ENCODE measurements at places on chromosomes 11 and 22.

- no peak for DNase-seq
Measured at GRCh38 chr22:17100621-17101020, 15.8 kb downstream of the IL17RA start.

DNA sequence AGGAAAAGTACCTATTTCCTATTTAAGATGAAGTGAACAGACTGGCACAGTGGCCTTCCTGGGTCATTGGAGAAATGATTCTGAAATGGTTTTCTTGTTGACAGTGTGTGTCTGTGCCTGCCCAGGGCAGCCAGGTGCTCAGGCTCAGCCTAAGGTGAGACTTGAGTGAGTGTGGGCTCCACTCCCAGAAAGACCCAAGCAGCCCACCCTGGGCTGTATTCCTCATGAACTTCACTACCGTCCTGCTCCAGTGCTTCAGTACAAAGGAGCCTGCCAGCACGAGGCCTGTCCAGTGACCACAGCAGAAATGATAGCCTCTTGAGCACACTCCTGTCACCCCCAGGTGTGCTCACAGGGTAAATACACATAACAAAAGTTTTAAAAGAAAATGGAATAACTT is 49.5 kb downstream of the GAB4 start:
- DNase-seq: no peak

GRCh38 chr22:35593891-35594470 is 23.1 kb downstream of the MB start:
- DNase-seq: no peak

DNA sequence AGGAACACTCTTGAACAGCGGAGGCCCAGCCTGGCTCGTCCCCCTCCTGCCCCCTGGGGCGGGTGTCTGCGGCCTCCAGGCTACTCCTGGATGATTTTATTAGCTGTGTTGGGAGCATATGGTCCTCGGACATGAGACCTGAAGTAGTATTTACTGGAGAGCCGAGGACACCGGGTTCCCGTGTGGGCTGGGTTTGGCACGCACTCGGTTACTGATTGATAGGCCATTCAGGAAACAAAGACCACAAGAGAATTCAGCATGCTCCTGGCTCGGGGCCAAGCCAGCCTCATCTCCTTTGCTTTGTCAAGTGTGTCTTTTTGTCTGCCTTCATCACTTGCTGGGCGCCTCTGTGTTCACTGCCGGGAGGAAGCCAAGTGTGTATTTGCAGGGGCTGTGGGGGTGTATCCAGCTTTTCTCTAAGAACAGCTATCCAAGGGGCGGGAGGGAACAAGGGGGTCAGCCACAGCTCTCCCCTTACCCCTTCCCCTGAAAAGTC is 9.7 kb downstream of the FXYD2 start:
- peak; percentile 86 for DNase-seq

- no peak for DNase-seq
Measured at GRCh38 chr11:132312161-132312560, 941.7 kb downstream of the NTM start.

DNA sequence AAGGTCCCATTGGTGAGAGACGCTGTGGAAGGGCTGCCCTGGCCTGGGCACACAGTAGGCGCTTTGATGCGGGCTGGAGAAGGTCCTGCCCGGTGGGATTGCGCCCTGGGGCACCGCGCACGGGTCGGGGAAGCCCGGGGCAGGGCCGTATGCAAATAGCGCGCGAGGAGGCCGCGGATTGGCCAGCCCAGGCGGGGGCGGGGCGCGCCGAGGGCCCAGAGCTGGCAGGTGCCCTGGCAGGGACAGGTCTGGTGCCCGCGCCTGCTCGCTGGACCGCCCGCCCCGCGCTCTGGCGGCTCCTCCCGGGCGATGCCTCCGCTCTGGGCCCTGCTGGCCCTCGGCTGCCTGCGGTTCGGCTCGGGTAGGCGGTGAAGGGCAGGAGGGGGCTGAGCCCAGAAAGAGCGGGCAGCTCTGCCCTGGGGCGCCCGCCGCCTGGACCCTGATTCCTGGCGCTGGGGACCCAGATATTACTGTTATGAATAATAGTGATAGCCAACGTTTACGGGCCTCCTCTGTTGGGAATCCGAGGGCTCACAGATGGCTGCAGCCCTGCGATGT is at the start of gene UPK3A:
Gene UPK3A, plus strand, starts transcription at position 245 of the 558 bp plus-strand sequence. Its CDS starts 65 bp downstream, at position 310.
- peak; percentile 47 for DNase-seq

DNA sequence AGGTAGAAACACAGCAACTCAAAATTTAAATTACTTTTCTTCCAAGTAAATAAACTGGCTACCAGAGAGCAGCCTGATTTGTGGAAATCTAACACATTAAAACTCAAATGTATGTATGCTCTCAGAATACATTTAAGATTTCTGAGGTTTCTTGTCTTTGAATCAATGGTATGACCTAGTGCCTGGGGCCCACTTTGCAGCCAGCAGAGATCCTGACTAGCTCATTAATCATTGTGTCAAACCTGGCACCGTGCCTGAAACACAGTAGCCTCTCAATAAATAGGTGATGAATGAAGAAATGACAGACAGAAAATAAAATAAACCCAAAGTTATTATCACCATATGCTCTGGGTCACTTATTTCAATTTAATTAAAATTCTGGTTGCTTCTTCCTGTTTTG is 176.2 kb upstream of the FAT3 start:
- DNase-seq: no peak

DNA sequence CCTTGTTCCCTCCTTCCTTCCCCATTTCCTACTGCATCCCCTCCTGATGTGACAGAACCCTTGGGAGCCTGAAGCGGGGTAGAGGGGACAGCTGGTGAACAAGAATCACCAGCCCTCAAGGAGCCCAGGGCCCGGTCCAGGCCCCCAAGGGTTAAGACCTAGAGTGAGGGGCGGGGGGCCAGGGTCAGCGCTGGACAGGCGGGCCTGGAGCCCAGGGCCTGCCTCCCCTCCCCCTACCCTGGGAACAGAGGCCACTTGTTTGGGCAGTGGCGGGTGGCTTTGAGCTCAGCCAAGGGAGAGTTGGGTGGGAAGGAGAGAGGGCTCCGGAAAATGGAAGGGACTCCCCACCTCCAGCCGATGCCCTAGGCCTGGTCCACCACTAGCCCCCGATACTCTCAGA is 2.1 kb downstream of the ARAP1 start:
- DNase-seq: no peak

DNA sequence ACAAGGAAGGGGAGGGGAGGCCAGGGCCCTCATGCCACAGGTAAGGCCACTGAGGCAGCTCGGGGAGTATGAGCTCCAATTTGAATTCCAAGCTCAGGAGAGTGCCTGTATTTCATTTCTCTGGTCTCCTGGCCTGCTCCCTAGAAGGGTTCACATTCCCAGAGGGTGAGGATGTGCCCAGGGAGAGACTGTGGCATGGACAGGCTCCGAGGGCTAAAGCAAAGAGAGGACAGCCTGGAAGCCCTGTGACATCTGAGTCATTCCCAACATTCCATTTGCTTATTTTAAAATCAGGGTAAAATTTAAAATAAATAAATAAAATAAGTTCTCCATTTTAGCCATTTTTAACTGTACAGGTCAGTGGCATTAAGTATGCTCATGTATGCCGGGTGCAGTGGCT is 18.6 kb upstream of the FOLR1 start:
- no peak for DNase-seq

DNA sequence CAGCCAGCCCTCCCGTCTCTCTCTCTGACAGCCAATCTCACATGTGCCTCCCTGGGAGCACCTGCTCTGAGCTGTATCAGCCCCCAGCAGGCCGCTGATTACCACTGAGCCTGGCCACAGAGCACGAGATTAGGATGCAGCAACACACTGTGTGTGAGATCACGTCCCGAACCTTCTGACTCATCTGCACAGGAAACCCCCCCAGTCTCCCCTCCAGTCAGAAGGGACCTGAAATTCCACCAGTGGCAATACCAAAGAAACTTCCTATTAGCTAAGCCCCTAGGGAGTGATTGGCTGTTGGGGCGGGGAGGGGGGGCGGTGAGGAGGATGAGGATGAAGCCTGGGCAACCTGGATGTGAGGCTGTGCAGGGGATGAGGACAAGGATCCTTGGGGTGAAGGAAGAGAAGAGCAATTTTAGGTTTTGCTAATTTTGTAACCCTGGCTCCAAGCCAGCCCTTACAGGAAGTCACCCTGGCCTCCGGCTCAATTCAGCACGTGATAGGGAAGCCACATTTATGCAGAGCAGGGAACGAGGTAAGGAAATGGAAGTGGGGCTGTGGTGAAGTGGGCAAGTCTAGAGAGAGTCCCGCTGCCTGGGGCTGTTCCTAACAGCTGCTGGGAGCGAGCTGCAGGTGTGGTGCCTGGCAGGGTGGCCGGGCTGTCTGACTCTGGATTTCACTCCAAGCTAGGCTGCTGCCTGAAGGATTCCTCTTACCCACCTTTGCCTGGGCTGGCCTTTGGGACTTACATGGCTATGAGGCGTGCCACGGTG is 1.9 kb downstream of the SLC43A3 start:
- peak; percentile 86 for DNase-seq

GRCh38 chr11:117313091-117313490 is 3.0 kb downstream of the BACE1 start:
- DNase-seq: no peak

GRCh38 chr11:1285876-1286275 is 23.6 kb downstream of the TOLLIP start:
- no peak for DNase-seq

DNA sequence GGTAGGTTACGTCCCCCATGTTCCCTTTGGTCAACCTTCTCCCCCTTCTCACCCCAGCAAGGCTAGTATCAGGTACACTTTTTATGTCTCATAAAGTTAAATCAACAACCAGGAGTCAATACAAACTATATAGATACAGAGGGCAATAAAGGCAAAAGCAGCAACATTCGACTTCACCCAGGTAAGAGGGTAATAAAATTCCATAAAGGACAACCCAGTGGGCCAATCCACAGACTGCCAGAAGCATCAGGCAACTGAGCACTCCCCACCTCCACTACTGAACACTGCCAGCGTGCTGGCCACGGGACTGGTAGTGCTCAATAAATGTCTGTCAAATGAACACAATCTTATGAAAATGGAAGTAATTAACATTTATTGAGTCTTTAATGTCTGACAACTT is 5.1 kb upstream of the MS4A18 start:
- DNase-seq: no peak

- DNase-seq: no peak
Measured at GRCh38 chr11:108895579-108896480, 231.0 kb downstream of the DDX10 start.

- DNase-seq: no peak
Measured at GRCh38 chr11:120330045-120330444, 4.9 kb downstream of the TLCD5 start.

GRCh38 chr11:127454856-127455255 is 454.3 kb upstream of the KIRREL3 start:
- no peak for DNase-seq

- no peak for DNase-seq
Measured at GRCh38 chr11:89490981-89491690, at the start of gene NOX4. Gene NOX4, minus strand, starts transcription at chr11:89491375. Its CDS starts 129 bp downstream, at chr11:89491246.

DNA sequence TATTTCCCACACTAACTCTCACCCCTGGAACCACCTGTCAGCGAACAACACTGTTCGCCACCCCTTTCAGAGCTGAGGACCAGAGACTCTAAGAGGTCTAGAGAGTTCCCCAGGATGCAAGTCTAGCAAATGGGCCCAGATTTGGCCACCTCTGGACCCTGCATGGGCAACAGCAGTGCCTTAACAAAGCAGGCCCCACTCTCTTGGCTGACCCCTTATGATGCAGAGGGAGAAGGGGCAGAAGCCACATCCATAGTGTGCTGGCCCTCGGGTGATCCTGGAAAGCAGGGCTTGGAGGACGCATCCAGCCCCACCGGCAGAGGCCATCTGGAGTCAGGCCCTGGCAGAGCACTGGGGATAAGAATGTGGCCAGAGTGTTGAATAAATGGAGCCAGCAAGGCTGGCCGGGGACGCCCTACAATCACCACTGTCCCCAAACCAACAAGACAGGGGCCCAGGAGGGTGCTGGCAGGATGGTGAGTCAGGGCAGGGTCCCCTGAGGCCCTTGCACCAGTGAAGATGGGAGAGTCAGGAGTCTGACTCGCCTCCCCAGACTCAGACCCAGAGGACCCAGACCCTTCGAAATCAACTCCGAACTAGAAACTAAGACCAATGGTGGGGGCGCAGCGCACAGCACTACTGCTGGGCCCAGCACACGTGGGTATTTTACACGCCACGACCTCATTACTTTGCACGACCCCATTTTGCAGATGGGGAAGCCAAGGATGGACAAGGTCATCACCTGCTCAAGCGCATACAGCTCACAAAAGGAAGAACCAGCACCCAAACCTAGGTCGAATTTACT is 6.5 kb downstream of the CSNK1E start:
- DNase-seq: no peak

- no peak for DNase-seq
Measured at GRCh38 chr22:42642806-42643633, 2.6 kb upstream of the ATP5MGL start.

DNA sequence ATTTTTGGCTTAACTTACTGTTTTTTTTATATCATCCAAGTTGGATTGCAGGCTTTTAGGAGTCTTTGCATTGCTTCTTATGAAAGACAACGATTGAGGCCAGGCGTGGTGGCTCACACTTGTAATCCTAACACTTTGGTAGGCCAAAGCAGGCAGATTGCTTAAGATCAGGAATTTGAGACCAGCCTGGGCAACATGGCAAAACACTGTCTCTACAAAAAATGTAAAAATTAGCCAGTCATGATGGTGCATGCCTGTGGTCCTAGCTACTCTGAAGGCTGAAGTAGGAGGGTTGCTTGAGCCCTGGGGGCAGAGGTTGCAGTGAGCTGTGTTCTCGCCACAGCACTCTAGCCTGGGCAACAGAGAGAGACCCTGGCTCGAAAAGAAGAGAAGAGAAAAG is 56.6 kb downstream of the BID start:
- no peak for DNase-seq

DNA sequence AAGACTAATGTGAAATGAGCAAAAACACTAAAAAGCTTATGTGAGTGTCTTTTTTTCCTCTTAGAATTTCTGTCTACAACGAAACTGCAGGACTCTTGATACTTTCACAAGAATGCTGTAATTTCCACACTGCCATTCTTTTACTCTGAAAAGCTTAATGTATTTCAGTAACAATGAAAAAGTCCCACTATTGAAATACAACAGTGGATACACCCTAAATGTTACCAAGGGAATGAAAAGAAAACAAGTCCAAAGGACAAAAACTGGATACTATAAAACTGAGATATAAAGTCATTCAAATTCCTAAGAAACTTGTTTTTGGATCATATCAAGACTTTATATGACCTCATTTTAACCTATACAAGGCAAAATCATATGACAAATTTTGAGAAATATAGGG is 77.4 kb downstream of the SOX6 start:
- DNase-seq: no peak

GRCh38 chr11:2148595-2148994 is 9.4 kb upstream of the IGF2 start:
- no peak for DNase-seq
